CD8-positive, alpha-beta T cell (primary cell): ENCODE measurements at places on chromosomes 1 and 21. TPM values are rescaled to one million over a fixed set of nuclear protein-coding genes. Genes with fewer than 3 reads are reported as not detected.

GSTM5 gene
- total RNA-seq: 0.54 TPM

FAM151A gene
- not detected for total RNA-seq

TENT5C gene
- total RNA-seq: 146 TPM

SLC44A5 gene
- 0.76 TPM for total RNA-seq

HPCAL4 gene
- total RNA-seq: 12.8 TPM

SLC41A1 gene
- total RNA-seq: 41.7 TPM

SRGAP2B gene
- 4.8 TPM for total RNA-seq

DYNLT4 gene
- total RNA-seq: 2.2 TPM
